ENCODE measurements at places on chromosomes 1 and 21.
A peak's percentile ranks its signal among the peaks of the same experiment; 100 is the strongest.

DNA sequence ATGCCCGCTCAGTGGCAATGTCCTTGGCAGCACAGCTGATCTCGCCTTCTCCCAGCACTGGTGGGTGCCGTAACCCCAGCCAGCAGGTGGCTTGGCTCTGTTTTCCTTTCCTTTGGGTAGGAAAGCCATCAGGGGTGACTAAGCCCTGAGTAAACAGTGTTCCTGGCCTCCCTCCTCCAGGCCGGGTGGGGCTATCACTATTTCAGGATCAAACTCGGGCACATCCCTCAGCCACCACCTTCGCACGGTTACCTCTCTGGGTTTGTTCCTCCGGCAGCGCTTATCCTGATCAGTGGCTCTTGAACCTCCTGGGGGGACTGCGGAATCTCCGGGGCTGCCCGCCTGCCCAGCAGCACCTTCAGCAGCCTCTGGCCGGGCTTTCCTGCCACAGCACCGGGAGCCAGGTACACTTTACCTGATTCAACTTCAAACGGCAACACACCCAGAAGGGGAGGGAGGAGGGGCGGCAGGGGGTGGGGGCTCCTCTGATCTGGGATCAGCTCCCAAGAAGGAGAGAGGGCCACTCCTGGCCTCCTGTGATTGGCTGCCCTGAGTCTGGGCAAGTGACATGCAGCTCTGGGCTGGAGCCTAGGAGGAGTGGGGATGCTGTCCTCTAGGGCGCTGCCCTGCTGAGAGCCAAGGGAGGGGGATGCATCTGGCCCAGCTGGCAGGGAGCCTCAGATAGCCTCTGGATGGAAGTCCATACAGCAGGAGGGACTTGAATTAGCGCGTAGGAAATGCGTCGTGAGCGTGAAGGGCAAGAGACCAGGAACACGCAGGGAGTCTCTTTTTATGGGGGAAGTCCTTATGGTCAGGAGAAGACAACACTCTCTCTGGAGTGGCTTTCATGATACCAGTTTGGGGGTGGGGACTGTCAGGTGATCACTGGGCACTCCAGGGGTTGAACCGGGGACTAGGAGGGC lies at the start of gene ASCL5:
Gene ASCL5 (minus strand): TSS at position 353 of the 923 bp plus-strand sequence. CDS start 11,812 bp downstream, outside the sequence.
- no peak for DNase-seq

DNA sequence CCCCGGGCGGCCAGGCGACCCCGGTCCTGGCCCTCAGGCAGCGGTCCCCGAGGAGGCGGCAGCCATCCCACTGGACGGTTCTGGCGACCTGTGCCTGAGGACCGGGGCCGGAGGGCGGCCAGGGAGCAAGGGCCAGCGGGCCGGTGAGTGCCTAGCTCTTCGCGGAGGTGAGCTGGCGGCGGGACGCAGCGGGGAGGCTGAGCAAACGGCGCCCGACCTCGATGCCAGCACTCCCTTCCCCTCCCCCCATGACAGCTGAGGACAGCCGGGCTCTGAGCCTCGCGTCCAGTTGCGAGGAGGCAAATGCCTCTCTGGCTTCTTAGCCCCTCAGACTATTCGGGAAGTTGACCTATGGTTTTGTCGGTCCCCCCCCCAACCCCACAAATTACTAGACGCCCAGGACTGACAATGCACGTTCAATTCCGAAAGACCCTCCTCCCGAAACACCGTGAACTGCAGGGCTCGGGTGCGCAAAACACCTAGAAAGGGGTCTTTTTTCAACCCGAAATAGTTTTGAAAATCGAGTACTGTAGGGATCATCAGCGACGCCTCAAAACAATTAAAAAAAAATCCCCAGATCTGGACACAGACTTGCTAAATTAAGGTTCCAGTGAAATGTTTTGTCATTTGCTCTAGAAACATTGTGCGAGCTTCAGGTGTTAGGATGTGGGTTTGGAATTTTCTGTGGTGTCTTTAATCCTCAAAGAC lies 8.3 kb downstream of the CDKN2C start:
- DNase-seq: no peak

- no peak for DNase-seq
Measured at GRCh38 chr21:42721341-42721824, 68.0 kb downstream of the PDE9A start.

- DNase-seq: no peak
Measured at GRCh38 chr1:224482619-224483018, 48.0 kb upstream of the WDR26 start.

DNA sequence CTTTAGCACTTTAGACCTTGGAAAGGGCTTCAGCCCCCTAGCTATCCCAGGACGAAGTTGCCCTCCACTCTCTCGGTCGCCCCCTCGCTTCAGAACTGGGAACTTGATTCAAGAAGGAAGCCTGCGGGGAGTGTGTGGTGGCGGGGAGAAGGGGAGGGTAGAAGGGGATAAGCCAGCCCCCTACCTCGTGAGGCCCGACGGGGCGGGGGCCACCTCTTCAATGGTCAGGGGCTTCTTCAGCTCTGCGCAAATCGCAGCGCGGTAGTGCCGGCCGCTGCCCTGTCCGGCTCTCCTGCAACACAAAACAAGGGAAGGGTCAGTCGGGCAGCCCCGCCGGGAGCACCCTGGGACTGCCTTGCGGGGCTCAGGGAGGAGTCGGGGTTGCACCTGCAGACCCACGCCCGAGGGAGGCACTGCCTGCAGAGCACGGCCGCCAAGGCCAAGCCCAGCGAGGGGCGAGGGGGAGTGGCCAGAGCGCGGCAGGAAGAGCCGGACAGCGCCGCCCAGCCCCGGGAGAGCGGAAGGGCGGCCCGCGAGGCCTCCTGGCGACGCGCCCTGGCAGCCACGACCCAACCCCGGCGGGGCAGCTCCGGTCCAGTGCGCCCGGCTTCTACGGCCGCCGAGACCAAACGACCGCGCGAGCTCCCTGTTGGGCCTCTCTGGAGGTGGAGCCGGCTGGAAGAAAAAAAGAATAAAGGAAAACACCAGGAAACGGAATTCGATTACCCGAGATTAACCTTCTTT lies 56.2 kb upstream of the RASAL2 start:
- no peak for DNase-seq

- peak; percentile 40 for DNase-seq
Measured at GRCh38 chr1:42737257-42737656, 2.8 kb downstream of the CLDN19 start.

- DNase-seq: no peak
Measured at GRCh38 chr1:1942753-1943656, 23.9 kb upstream of the TMEM52 start.

- no peak for DNase-seq
Measured at GRCh38 chr1:7691576-7691975, 79.5 kb upstream of the VAMP3 start.

GRCh38 chr1:27935721-27936120 lies 921 bp downstream of the SMPDL3B start:
- no peak for DNase-seq

DNA sequence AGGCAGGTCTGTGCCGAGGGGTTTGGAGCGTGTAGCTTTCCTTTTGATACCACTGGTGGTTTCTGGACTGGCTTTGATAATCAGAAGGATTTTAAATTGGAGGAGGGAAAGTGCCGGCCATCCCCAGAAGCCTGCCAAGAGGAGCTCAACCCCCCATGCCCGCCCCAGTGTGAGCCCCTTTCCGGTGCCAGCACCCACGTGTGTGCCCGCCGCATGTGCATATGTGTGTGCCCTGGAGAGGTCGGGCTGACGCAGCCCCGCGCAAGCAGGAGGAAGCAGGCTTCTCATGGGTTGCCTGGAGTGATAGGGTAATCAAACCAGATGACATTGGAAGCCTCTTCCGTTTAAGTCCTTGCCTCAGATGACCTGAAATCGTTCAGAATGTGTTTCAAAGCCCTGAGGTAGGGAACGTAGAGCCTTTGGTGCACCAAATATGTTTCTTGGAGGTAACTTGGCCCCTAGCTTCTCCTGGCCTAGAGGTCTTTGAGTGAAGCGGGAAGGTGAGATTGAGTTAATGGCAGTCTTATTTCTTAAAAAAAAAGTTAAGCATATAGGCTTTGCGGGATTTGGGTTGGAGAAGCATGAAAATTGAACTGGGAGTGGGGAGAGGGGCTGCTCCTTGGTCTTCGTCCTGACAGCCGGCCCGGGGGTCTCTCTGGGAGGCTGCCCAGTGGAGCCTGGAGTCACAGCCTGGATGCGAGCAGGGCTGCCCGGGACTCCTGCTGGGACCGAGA lies 34.1 kb upstream of the ARHGEF16 start:
- DNase-seq: no peak

DNA sequence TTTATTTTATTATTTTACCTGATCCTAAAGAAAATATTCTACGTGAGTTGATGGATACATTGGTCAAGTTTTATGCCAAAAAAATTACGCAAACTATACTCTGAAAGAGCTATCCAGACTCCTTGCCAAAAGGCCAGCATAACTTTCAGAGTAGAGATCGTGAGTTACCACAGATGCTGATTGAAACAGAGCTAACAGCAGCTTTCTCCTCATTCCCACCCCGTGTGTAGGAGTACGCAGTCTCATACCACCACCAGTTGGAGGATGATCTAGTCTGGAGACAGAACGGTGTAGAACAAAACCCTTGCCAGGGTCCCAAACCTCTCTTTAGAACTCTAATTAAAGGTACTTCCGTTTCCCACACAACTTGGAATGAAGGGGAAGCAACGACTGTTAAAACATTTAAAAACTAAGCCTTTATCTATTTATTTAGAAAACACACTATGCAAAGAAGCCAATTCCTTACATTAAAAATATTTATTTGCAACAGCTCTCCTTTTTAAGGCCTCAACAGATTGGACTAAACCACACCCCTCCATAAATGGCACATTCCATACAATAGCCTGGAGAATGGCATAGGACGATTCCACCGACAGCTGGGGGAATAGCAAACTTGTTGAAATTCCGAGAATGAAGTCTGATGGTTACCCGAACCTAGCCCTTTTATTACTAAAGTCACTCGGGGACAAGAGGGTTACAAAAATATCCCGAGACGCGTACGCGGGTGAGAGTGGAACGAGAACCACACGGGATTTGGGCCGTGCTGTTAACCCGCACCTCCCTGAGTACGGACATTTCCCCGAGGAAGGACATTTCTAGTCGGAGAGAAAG lies 1.4 kb downstream of the NUCKS1 start:
- DNase-seq: no peak

GRCh38 chr1:243726806-243727502 lies 123.1 kb downstream of the AKT3 start:
- no peak for DNase-seq

GRCh38 chr1:109084563-109085517 lies 5.7 kb upstream of the TMEM167B start:
- no peak for DNase-seq

- DNase-seq: no peak
Measured at GRCh38 chr1:210361665-210362064, 33.0 kb downstream of the HHAT start.

DNA sequence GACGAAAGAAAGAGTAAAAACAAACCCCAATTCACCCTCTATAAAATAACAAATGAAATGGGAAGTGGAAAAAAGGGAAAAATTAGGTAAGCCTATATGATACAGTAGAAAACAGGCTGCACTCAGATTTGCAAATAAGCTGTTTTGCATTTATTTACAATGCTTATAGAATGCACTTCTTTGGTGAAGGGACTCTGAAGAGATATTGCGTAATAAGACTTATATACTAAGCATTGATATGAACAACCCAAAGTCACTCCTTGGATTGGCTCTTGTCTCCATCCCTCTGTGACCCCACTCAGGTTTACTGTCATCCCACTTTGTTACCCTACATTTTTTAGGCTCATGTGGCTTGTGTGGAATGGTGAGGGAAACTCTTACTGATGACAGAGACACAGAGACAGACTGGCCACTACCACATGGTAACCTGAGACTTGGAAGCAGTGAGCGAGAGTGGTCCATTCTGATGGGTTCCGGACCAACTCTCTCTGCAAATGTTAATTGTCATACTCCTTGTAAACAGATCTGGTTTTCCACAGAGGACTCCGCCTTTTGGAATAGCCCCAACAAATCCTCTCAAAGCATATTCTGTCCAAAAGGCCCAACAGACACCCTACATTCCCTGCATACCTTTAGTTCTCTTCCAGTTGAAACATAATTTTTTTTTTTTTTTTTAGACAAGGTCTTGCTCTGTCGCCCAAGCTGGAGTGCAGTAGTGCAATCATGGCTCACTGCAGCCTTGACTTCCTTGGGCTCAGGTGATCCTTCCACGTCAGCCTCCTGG lies 11.0 kb downstream of the GSTM5 start:
- DNase-seq: no peak

GRCh38 chr1:248758352-248758751 lies 2.8 kb upstream of the LYPD8 start:
- no peak for DNase-seq

- DNase-seq: no peak
Measured at GRCh38 chr1:208251911-208252835, 8.0 kb upstream of the PLXNA2 start.

DNA sequence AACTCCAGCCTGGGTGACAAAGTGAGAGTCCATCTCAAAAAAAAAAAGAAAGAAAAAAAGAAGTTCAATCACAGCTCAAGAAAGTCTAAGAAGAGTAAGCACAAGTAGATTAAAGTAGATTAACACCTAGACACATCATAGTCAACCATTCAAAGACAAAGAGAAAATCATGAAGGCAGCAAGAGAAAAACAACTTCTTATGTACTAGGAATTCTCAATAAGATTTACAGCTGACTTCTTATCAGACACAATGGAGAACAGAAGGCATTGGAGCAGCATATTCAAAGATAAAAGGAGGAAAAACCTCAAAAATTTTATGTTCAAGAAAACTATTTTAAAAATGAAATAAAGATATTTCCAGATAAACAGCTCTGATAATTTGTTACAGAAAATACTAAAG lies 147.3 kb downstream of the LBR start:
- DNase-seq: no peak

- no peak for DNase-seq
Measured at GRCh38 chr1:33725556-33726160, 138.2 kb upstream of the HMGB4 start.

DNA sequence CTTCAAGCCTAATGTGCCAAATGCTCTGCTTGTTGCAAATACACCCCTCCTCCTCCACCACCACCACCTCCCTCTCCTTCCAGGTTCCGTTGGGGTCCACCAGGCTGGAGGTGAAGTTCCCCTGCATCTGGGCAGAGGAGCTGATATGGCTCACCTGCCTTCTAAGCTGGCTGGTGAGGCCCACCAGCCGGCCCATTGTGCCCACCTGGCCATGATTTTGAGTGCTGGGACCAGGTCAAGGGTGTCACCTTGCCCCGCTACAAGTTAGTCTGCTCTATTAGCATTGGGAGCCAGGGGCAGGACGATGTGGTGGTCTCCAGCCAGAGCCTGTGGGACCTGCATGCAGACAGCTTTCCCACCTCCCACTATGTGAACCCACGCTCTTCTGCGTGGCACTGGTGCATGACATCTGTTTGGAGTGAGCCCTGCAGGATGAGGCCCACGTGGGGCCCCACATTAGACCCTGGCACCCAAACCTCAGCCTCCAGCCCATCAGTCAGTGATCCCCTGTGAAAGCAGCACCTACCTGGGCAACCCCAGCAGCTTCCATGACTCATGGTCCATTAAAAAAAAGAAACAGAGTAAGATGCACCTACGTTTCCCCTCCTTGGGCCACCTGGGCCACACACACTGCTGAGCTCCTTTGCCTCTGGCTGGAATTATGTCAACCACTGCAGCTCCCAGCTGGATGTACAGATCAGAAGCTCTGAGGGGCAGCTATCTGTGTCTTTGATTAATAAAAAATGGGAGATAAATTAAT lies 15.6 kb upstream of the CDCP2 start:
- DNase-seq: no peak
